CD4-positive, alpha-beta T cell treated with Interleukin-1 beta for 1 hour (primary cell): ENCODE measurements at places on chromosomes 5 and 9.

- DNase-seq: no peak
These were observed 691.2 kb upstream of the CDH6 start for GRCh38 chr5:30502277-30502676.

DNA sequence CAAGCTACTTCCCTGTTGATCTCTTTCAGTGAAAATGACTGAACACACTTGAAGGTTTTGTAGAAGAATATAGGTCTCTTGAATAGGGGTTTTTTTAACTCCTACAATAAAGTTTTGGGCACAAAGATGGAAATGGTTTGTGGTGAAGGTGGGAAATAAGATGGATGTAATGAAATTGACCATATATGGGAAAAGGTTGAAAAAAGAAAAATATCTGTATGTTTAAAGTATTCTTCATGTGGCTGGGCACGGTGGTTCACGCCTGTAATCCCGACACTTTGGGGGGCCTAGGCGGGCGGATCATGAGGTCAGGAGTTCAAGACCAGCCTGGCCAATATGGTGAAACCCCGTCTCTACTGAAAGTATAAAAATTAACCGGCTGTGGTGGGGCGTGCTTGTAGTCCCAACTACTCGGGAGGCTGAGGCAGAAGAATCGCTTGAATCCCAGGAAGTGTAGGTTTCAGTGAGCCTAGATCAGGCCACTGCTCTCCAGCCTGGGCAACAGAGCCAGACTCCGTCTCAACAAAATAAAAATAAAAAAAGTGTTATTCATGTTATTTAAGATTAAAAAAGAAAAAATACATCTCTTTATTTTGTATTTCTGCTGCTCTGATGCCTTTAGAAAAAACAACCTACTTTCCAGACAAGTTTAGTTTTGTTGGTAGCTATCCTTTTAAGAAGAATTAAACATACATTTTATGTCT, 2.2 kb downstream of the RBM27 start:
- no peak for DNase-seq

- no peak for DNase-seq
These were observed 2.0 kb downstream of the RHOBTB3 start for GRCh38 chr5:95733107-95733665.

DNA sequence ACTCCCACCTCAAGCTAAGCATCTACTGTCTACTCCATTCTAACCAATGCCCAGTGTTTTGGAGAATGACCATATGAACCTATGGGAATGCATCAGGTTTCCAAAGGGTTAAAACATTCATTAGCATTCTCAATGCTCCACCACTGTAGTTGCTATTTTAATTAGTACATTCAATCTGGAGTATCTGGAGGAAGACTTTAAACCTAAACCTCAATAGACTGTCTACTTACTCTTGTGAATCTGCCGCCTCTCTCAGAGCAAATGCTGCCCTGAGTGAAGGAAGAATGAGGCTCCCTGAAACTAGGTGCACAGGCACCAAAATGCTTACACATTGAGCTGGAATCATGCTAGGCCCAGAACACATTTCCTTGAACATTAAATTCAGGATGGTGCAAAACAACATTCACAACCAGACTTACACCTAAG, 2.0 kb downstream of the ENC1 start:
- no peak for DNase-seq

DNA sequence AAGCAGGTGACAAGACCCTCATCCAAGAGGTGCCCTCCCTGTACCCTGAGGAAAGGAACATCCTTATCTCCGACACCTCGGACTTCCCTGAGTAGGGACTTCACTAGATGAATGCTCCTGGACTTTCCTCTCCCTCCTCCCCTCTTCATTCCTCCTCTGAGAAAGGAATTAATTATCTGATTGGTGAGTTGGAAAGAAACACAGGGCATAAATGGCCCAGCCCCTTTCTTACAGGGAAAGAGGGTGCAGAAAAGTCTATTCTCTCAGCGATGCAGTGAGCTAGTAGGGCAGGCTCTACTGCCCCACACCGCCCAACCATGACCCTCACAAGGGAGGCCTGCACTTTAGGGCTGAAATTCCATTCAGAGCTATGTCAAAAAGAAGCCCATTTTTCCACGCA, 87.5 kb downstream of the TTC39B start:
- DNase-seq: no peak

- no peak for DNase-seq
These were observed 4.2 kb downstream of the CARNMT1 start for GRCh38 chr9:75023846-75024245.

- peak; percentile 0 for DNase-seq
These were observed 409.5 kb downstream of the ARHGEF28 start for GRCh38 chr5:74035521-74035937.

DNA sequence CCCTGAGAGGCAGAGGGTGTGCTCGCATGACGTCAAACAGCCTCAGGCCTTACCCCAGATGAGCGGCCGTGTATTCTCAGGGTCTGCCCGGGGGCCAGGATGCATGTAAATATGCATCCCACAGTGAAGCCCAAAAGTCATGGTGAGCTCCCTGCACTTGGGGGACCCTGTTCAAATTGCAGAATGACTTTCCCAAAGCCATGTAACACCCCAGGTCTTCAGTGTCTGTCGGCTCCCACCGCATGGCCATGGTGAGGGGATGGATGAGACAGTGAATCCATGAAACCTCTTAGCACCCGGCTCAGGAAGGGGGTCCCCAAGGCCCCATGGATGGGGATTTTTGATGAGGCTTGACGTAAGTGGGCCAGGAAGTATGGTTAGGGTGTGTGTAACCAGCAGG, 9.3 kb upstream of the COL5A1 start:
- no peak for DNase-seq

DNA sequence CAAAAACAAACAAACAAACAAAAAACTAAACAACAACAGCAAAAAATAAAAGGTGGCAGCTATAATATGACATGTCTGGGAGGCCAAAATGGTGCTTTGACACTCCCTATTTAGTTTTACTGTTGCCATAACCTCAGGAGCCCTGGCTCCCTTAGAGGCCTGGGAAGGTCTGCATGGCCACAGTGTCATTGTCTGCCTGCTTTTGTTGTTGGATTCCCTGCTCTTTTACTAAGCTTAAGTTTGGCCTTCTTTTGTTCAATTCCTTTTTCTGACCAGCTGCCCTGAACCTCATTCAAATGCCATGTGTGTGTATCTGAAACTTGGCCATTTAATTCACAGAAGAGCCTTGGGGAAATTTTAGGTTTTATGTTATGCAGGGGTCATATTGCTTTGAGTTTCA, 458.2 kb downstream of the TMEM232 start:
- DNase-seq: no peak

- no peak for DNase-seq
These were observed 6.8 kb upstream of the MRPS30 start for GRCh38 chr5:44801992-44802391.

DNA sequence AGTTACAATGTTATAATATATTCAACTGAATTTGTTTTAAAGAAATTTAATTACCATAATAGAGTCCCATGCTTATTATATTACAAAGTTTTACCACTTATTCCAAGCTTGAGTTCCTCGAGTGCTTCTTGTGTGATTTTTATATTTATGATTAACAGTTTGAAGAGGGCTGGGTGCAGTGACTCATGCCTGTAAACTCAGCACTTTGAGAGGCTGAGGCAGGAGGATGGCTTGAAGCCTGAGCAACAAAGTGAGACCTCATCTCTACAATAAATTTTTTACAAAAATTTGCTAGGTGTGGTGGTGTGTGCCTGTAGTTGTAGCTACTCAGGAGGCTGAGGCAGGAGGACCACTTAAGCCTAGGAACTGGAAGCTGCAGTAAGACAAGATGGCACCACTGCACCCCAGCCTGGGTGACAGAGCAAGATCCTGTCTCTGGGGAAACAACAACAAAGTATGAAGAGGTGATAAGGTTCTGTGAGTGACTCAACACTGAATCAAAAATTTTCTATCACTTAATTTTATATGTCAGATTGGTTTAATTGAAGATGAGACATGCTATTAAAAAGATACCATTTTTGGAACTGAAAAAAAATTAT, 9.2 kb downstream of the POC5 start:
- DNase-seq: no peak

DNA sequence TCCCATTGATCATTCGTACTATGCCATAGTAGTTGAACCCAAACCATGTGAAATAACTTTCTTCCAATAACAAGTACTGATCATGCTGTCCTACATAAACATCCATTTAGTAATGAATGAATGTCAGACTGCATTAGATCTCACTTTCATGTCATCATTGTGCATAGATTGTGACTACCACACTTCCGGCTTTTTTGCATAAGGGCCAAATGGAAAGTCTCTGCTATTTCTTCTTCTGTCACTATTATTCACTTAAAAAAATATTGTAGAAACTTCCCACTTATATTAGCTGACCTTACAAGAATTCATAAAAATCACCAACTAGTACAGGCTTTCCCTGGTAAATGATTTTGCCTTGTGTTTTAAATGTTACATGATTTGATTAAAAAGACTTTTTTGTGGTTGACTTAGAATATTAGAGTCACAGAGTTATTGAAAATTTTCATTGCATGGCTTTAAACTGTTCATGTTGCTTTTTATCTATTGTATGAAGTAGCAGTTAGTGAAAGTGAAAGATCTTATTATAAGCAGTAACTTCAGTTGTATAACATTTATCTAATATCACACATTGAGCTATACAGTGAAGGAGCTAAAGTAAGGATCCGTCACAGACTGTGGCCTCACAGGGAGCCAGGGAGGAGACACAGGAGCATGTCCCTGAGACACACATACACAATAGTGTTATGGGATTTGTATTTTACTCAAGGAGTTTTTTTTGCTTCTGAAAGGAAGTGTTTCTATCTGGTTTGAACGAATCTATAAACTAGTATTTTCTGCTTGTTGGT, 33.9 kb downstream of the LMNB1 start:
- no peak for DNase-seq

- DNase-seq: no peak
These were observed 7.5 kb downstream of the ALDH1A1 start for GRCh38 chr9:72945391-72945790.

GRCh38 chr5:15821506-15821905, 321.5 kb downstream of the FBXL7 start:
- DNase-seq: no peak

GRCh38 chr5:154970759-154971158, 29.9 kb downstream of the MRPL22 start:
- no peak for DNase-seq

- DNase-seq: no peak
These were observed 9.2 kb upstream of the TAF1L start for GRCh38 chr9:32644698-32645097.

DNA sequence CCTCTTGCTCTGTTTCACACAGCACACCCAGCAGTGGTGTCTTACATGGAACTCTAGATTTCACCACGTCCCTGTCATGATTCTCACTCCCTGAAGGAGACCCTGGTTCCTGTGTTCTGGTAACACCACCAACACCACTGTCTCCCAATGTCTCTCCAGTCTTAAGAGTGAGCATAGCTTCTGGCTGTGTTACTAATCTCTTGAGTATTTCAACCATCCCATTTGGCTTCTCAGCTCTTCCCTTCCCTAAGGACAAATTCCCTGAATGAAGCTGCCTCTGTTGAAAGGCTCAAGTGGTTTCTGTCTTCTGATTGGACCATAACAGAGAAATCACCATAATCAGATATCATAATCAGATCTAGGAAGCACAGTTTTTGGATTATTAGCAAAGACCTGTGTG, 311.8 kb downstream of the DNAH5 start:
- no peak for DNase-seq
